Stimulated activated CD8-positive, alpha-beta memory T cell treated with anti-CD3 and anti-CD28 coated beads, Interleukin-15, amount 100 ng/mL, for 24 hours (primary cell): ENCODE measurements at places on chromosomes 2 and 18.

DNA sequence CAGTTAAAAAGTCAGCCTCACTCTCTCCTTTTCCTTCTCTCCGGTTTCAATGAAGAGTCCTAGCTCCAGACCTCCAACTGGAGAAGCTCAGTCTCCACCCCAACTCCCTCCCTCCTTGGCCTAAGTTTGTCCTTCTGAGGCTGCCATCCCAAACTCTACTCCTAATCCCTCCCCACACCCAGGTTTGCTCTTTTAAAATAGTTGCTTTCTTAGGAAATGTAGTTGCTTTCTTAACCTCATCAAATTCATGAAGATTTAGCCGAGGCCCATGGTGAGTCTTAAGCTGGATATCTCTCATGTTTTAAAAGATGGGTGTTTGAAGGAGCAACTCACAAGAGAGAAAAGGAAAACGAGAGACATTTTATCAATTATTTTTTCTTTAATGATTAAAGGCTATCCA lies 937 bp upstream of the LANCL1 start:
- DNase-seq: no peak

GRCh38 chr2:24228470-24228869 lies 53.6 kb downstream of the FAM228A start:
- no peak for DNase-seq

DNA sequence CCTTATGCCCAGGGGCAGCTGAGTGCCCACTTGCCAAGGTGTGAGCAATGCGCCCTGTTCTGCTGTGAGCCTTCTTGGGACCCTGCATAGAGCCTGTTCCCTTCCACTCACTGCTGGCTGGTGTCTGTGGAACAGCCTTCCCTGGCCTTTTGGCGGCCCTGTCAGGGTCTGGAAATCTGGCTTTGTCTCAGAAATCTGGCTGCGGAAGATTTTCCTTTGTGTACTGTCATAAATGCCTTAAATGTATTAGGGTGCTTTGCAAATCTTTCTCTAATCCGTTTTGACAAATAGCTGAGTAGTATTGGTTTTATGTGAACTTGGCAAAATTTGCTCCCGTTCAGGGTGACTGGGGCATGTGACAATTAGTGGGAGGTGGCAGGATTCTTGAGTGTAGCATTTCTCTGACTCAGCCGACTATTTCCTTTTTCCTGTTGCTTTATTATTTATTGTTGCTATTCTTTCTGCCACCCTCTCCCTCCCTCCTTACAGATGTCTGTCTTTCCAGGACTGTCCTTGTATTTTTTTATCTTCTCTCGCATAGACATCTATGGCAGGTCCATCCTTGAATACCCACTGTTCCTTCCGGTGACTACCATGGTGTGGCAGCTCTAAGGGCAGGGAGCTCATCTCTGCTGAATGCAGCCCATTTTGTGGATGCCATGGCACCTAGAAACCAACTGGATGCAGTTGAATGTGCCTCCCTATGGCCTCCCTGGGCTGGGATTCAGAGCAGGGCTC lies 41.8 kb downstream of the LDLRAD4 start:
- no peak for DNase-seq

DNA sequence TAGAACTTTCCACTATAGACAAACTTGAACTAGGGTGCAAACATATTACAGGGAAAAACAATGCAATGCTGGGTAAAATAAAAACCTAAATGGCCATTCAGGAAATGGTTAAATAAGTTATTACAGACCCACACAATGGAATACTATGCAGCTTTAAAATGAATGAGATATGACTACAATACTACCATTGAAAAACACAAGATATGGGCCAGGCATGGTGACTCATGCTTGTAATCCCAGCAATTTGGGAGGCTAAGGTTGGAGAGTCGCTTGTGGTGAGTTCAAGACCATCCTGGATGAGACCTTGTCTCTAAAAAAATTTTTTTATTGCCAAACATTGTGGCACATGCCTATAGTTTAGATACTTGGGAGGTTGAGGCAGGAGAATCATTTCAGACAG lies 6.8 kb downstream of the PECR start:
- DNase-seq: no peak

DNA sequence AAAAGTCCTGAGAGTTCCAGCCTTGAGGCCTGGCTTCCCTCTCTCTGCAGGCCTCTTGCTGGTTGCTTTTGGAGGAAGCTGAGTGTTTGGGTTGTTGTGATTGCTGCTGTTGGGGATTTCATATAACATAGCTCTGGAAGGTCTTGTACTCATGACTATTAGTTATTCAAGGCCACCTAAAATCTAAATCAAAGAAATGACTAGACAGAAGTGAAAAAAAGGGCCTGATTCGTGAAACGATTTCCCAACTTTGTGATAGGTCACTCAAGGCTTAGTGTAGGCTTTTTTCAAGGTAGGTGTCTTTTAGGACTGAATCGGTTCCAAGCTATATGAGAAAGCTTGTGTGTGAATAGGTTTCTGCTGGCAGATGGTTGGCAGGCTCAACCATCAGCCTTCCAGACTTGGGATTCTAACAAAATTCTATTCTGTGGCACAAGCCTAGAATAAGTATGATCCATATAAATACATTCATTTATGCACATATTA lies 164.4 kb downstream of the FMNL2 start:
- DNase-seq: no peak

- DNase-seq: no peak
These were observed 43.4 kb upstream of the ANKRD62 start for GRCh38 chr18:12049978-12050811.

DNA sequence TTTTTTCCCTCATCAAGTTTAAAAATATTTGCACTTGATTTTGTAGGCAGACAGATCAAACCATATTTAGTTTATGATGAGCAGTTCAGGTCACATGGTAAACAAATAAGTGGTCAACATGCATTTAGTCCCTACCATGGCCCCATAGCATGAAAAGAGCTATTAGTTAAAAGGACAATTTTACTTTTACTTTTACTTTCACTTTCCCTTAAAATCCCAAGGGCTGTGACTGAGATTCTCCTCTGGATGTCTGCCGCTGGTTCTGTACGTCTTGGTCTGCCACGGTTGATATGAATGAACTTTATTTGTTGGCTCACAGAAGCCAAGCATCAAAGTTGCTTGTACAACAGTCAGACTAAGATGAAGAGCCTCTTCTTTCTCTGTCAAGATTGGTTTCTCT lies 626.2 kb upstream of the CDH7 start:
- no peak for DNase-seq

DNA sequence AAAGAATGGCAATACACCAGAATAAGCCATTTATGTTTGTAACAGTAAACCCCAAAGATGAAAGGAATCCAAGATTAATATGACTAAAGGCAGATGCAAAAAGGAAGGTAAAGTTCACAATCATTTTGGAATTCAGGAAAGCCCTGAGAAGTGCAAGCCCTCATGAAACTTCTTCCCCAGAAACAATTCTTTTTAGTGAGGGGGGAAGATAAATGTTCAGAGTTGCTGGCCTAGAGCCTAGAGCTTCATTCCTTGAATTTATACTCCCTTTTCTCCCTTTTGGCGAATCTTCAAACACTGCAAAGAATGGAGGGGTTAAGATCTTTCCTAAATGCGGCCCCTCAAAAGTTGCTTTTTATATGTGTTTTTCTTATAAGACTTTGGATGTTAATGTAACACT lies 368.8 kb downstream of the MEIS1 start:
- DNase-seq: no peak

GRCh38 chr18:55390898-55391297 lies 197.1 kb downstream of the TCF4 start:
- no peak for DNase-seq

DNA sequence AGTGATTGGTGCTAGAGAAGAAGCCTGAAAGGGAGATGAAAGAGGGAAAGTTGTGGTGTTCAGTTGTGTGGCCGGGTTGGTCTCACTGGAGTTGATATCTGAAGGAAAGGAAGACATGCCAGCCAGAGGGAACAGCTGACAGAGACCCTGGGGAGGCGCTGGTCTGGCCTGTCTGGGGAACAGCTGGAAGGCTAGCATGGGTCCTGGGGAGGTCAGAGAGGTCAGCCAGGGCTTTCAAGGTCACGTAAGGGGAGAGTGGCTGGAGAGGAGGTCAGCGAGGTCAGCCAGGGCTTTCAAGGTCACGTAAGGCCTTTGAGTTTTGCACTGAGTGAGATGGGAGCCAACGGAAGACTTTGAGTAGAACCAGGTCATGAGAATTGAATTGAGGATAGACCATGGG lies 11.0 kb downstream of the DYSF start:
- no peak for DNase-seq

- no peak for DNase-seq
These were observed 241.7 kb downstream of the TGIF1 start for GRCh38 chr18:3691705-3692104.

- DNase-seq: no peak
These were observed 12.9 kb downstream of the ZNF397 start for GRCh38 chr18:35253655-35254287.

DNA sequence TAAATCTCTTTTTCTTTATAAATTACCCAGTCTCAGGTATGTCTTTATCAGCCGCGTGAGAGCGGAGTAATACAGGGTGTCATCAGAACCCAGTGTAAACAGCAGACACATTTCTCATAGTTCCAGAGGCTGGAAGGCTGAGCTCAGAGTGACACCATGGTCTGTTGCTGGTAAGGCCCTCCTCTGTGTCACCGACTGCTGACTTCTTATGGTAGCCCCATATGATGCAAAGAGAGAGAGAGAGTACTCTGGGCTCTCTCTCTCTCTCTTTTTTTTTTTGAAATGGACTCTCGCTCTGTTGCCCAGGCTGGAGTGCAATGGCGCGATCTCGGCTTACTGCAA lies 60.0 kb downstream of the SNORC start:
- DNase-seq: no peak

- DNase-seq: no peak
These were observed 27.3 kb downstream of the GKN2 start for GRCh38 chr2:68925295-68925896.

DNA sequence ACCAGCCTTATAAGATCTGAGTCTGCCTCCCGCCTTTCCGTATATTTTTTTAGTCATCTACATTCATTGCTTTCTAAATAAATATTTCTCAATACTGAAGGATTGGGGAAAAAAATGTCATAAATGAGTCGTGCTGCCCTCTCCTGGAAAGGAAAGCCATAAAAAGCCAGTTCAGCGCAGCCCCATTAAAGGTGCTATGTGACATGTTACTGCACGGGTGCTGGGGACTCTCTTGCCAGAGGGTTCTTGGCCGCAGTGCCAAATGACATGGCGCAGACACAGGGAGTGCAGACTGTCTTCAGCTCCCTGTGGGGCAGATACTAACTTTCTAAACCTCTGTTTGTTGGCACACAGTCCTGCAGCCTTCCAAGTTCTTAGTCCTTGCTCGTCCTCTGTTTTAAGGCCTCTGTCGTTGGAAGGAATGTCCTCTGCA lies 53.7 kb upstream of the MAP3K20 start:
- no peak for DNase-seq

DNA sequence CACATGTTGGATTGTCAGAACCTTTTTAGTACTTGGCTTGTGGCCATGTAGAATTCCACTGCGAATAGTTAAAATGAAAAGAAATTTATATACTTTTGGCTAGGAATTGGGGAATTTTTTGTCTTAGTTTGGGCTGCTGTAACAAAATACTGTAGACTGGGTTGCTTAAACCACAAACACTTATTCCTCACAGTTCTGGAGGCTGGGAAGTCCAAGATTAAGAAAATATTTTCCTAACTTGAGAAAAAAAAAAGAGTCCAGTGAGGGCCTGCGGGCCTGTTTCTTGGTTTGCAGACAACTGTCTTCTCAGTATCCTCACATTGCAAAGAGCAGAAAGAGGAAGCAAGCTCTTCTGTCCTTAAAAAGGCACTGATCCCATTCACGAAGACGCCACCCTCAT lies 81.9 kb downstream of the CD226 start:
- no peak for DNase-seq

GRCh38 chr2:101340141-101340551 lies 31.6 kb upstream of the RNF149 start:
- DNase-seq: no peak

GRCh38 chr18:5628512-5629255 lies 84.9 kb upstream of the EPB41L3 start:
- no peak for DNase-seq

DNA sequence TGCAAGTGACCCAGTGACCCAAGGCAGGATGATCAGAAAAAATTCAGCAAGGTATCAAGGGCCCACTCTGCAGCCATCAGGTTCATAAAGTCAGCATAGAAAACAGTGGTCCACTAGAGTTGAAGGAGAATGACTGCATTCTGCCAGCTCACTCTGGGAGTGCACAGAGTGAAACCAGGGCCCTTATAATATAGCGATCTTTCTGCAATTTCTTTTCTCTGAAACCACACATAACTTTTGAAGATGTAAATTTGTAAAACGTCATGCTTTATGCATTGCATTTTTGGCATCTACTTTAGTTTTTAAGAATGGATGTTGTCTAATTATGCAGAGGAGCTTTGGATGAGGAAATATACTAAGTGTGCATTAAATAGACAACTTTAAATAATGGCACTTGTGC lies 225.0 kb upstream of the SMIM21 start:
- DNase-seq: no peak

DNA sequence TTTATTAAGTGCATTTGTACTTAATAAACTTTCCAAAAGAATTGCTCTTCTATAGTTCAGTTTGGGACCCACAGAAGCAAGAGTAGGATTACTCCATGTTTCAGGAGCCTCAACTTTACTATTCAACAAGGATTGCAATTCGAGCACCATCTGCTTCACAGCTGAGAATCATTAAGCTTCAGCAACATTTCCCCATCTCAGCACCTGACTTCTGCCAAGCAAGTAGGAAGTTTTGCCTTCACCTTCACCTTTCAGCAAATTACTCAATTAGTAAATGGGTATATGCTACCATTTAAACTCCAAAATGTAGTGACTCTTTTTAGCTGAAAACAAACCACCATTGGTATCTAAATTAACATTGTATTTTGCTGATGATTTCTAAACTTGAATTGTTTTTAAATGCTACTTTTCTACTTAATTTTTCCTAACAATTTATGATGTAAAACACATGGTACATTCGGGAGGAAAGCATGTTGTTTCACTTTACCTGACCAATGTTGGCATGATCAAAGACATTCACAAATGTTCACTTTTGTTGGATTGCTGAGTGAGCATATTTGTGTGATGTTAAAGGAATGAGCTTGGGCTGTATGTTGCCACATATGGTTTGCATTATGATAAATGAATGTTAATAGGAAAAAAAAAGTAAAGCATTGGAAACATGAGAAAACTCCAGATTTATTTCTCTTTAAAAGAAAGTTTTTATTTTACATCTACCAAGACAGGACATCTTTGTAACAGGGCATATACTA lies 159.2 kb downstream of the GULP1 start:
- DNase-seq: no peak
